ENCODE measurements at places on chromosomes 1 and 21. TPM values are rescaled to one million over a fixed set of nuclear protein-coding genes. Genes with fewer than 3 reads are reported as not detected.

- no peak for DNase-seq
Measured at GRCh38 chr1:230568676-230569075, 73.6 kb upstream of the COG2 start.

GRCh38 chr1:209207126-209207700, 376.3 kb upstream of the CAMK1G start:
- no peak for DNase-seq

GRCh38 chr1:163399976-163400601, 78.3 kb downstream of the NUF2 start:
- DNase-seq = no peak

DNA sequence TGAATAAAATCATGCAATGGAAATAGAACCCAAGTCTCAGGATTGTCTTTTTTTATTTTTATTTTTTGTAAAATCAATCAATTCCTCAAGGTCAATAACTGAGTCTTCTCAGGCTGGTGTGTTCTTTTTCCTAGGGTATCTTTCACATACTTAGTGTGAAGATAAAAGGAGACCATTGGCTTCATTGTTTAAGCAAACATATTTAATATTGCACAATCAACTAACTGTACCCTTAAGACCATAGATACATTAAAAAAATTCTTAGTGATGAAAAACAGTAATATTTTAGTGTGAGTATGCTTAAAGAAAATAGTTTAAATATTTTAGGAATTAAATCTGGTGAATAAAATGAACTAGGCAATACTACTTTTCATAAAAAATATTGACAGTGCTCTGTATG, 31.4 kb downstream of the PDE4B start:
- DNase-seq = no peak

DNA sequence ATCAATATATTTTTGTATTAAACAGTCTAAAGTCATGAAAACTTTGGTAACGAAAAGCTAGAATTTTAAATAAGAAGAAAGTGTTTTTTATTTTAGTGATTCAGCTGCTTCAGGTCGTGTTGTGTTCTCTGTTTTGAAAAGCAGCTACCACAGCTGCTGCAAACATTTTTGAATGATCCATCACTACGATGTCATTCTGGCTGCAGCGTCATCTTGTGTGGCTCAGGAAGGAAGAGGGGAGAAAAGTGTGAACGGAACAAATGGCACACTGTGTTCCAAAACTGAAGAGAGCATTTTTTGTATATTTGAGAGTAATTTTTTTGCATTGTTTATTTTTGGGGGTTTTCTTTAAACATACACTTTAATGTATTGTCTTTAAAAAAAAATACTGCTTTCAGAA, 323.0 kb upstream of the ADGRL2 start:
- DNase-seq = no peak

DNA sequence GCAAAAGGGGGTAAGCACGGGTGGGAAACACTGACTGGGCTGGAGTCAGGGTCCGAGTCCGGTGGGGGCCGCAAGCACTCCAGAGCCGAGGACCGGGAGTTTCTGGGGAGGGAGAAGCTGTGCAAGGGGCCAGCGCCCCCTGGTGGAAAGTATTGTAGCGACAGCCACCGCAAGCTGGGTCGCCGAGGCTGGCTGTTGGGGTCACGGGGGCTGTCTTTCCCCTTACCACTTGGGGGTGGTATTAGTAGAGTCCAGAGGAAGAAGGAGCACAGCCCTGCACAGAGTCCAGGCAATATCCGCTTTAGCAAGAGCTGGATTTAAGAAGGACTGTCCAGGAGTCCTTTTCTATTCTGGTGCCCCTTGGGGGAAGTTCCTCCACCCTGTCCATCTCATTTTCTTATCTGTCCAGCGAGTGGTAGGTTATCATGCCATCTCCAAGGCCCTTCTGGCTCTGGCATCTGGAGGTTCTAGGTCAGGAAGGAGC, 17.9 kb upstream of the ETV3 start:
- DNase-seq = peak; percentile 69

DNA sequence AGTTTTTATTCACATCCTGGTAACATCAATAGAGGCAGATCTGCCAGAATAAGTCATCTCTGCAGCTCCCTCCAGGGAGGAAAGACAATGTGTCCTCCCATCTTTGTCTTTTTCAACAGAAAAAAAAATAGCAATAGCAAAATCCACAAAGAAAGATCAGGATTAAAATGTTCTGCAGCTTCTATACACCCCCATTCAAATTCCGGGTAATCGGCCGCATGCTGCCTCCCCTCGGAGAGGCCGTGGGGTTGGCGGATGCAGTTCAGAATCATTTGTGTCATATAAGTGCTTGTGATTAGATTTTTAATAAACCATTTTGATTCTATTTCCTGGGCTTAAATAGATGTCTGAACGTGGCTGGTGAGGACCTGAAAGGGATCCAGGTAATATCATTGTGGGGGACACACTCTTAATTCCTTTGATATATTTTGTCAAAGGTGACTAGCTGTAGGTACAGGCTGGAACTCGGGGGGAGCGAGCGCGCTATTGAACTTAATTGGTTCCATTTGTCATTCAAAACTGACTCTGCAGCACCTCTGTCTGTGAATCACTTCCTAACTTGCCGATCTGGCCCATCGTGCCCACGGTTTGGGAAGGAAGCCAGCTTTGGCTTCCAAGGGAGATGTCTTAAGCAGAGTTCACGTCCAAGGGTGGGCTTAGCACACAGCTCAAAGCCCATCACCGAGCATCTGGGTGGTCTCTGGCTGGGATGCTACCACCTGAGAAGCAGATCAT, 85.6 kb upstream of the ARHGEF16 start:
- no peak for DNase-seq

- DNase-seq = no peak
Measured at GRCh38 chr1:31238986-31239613, 587 bp downstream of the NKAIN1 start.

DNA sequence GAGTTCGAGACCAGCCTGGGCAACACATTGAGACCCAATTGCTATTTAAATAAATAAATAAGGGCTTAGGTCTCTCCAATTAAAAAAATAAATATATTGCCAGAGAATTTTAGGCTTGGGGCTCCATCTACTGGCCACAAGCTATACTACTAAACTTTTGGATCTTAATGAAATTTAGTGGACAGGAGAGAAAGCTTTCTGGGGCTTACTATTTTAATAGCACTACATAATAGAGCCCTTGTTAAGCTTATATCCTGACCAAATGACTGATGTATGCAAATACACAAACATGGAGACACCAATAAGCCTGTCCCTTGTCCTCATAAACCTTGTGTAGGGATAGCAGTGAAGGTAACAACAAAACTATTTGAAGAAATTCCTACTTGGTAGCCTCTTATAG, 18.4 kb downstream of the CCT3 start:
- DNase-seq = peak; percentile 75

GRCh38 chr1:108858230-108858950, 1.5 kb upstream of the AKNAD1 start:
- DNase-seq = no peak

GRCh38 chr21:25515484-25516405, 91.5 kb downstream of the MRPL39 start:
- no peak for DNase-seq

TEX35 gene
- total RNA-seq = not detected

CDK18 gene
- total RNA-seq = 2.7 TPM

MYCL gene
- total RNA-seq = 5.1 TPM

PADI3 gene
- 0.21 TPM for total RNA-seq

PROK1 gene
- total RNA-seq = not detected
